ENCODE measurements at places on chromosomes 3 and 15.

DNA sequence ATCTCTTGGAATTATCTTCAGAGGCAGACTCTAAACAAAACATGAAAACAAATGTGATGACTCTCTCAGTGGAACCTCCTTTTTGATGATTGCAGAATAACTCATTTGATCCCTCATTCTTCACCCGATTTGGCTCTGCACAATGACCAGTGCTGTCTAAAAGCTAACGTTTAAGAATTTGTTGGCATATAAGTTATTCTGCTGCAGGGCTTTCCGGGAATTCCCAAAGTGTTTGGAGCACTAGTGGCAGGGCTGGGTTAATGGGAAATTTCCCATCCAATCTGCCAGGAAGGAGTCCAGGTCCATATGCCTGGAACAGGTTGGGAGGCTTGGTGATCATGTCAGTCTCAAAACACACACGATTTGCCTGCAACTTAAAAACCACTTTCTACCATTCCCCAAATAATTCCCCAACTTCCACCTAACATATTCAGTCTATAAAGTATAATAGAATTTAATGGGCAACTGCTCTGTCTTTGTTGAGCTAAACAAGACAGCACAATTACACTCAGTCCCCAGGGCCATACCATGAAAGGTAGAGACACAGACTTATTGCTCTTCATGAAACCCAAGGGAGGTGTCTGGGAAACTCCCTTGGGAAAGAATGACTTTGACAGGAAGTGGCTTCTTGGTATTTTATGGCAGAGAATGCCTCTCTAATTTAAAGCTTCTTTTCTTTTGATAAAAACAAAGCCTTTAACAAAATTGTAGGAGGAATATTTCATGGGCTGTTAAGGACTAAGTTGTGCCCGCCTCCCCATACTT, 38.0 kb downstream of the ARRDC4 start:
- H3K4me1 ChIP-seq: no peaks in the 10 kb centered on the region
- no peak overlapping the region for H3K27ac ChIP-seq
- H3K27me3 ChIP-seq: no peaks in the 10 kb centered on the region
- DNase-seq: no peak

DNA sequence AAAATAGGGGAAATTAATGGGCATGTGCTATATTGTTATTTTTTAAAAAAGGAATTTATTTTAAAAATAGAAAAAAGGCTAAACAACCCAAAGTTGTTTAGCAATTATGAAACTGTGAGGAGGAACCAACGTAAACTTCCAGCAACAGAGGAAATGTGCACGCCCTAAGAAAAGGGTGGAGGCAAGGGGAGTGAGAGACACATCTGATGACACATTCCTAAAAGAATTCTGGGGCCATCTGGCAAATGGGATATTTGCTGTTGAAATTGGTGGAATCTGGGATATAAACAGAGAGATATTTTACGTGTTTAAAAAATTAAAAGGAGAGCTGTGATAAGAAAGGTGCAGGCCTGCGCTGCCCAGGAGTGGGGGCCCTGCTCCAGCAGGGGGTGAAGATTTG, 50.8 kb upstream of the MUC13 start:
- DNase-seq: no peak
- H3K27me3 ChIP-seq: peaks cover 4% of the 10 kb centered on the region
- no peak overlapping the region for H3K27ac ChIP-seq
- no peak overlapping the region for H3K4me3 ChIP-seq

DNA sequence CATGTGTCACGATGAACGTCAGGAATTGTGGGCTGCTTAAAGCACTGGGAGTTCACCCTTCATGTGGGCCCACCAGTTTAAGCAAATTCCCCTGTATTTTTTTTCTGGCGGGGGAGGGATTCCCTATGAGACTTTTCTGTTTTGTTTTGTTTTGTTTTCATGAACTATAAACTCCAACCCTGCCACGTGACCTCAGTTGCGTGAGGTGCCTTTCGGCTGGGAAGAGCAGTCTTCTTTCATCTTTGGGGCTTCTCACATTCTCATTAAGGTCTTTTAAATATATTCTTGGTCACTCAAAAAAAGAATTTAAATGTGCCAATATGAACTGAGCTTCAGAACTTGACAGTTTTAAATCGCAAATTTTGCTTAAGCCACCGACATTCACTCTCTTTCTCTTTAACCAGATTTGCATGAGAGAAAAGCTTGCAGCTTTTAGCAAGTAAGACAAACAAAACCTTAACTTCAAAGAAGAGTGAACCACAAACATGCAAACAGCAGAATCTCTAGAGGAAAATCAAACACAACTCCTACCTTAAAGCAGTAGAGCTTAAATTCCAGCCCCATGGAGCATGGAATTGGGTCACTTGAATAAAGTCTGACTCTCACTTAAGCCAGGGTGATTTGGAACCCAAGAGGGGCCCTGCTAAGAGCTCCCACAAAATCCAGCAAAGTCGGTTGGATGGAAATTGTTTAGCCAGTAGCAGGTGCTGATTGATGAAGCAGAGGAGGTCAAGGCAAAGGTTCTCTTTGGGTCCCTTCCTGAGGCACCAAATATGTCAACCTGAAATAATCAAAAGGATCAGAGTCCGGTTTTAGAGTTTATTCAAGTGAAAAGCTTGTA, 699.8 kb upstream of the GBE1 start:
- H3K4me1 ChIP-seq: no peaks in the 10 kb centered on the region
- H3K36me3 ChIP-seq: no peaks in the 10 kb centered on the region
- no peak overlapping the region for H3K4me3 ChIP-seq
- H3K27ac ChIP-seq: no peak overlapping the region
- no peak for DNase-seq

DNA sequence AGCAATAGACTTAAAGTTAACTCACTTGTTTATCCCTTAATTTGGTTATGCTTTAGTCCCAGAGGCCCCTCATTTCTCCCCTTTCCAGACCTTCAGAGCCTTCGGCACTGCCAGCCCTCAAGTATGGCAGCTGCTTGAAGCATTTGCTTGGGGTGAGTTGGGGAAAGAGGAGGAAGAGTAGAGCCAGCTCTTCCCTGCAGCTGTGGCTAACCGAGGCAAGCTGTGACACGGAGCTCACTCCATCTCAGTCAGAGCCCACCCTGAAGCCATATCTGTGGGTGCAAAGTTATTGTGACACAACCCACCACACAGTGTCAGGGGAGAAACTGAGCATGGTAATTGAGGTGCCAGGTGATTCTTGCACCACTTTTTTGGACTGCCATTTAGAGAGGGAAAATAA, 66.1 kb downstream of the FILIP1L start:
- H3K4me1 ChIP-seq: no peaks in the 10 kb centered on the region
- no peak overlapping the region for H3K4me3 ChIP-seq
- no peak overlapping the region for H3K27ac ChIP-seq

DNA sequence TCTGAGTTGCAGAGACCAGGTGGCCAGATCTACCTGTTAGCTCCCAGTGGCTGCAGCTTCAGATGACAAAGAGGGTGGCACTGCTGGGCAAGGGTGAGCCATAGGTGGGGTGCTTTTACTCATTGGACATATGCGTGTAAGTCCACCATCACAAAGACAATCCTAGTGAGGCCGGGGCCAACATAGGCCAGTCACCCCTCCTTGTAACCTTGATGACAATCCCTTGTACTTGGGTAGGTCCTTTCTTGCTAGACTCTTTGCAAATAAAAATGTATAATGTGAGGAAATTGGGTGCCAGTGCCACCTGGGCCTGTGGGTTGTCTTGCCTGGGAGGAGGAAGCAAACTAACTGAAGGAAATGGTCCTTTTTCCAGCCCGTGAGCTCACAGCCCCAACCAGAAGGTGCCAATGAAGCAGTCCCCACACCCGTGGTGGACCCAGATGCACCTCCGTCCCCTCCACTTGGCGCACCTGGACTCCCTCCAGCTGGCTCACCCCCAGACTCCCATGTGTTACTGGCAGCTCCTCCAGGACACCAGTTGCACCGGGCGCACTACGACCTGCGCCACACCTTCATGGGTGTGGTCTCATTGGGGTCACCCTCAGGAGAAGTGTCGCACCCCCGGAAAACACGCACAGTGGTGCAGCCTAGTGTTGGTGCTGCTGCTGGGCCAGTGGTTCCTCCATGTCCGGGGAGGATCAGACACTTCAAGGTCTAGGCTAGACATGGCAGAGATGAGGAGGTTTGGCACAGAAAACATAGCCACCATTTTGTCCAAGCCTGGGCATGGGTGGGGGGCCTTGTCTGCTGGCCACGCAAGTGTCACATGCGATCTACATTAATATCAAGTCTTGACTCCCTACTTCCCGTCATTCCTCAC, 7.6 kb downstream of the AHSG start:
- H3K27me3 ChIP-seq: peaks cover 13% of the 10 kb centered on the region
- no peak for DNase-seq
- H3K27ac ChIP-seq: no peak overlapping the region
- H3K4me3 ChIP-seq: no peak overlapping the region
- no peaks in the 10 kb centered on the region for H3K36me3 ChIP-seq
- H3K4me1 ChIP-seq: peaks cover 3% of the 10 kb centered on the region

Measured in K562 (cell line).